ENCODE measurements at places on chromosomes 3 and 15.

GRCh38 chr15:66587749-66588148 is 22.0 kb upstream of the LCTL start:
- DNase-seq = no peak

DNA sequence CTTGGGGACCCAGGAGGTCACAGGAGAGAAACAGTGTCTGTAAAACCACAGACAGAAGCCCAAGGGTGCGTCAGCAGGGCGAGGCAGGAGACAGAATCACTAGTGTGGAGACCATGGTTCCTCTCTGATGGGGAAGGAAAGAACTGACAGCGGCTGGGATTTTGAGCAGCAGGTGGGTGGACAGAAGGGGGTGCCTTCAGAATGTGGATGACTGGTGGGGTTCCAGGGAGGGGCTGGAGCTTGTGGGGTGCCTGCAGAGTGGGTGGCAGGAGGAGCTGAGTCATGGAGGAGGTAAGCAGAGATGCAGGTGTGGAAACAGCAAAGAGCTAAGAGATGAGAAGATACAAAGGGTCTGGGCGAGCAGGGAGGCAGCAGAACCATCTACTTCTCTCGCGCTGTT is 124.2 kb downstream of the GABRB3 start:
- no peak for DNase-seq

DNA sequence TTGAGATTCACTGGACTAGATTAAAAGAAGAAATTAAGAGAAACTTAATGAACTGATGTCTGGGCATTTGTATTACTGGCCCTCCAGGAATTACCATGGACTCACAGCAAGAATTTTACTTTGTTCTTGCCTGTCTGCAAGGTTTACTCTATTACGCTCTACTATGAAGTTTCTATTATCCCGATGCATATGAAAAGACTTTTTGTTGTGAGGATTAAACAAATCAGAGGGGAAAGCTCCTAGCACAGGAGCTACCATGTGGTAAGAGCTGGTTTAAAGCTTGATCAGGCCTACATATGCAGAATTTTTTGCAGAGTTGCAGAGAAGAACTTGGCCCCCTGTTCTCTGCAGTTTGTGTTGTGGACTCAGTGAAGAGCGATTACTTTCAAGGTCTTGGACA is 61.7 kb upstream of the PTX3 start:
- DNase-seq = no peak

- no peak for DNase-seq
Observed at GRCh38 chr3:132180337-132180791, 136.8 kb upstream of the ACP3 start.

- peak; percentile 70 for DNase-seq
Observed at GRCh38 chr3:50347187-50347813, 1.8 kb upstream of the ZMYND10 start.

GRCh38 chr3:101292027-101292426 is 28.3 kb downstream of the IMPG2 start:
- DNase-seq = no peak

- DNase-seq = no peak
Observed at GRCh38 chr3:122003112-122003511, 18.9 kb downstream of the ILDR1 start.

DNA sequence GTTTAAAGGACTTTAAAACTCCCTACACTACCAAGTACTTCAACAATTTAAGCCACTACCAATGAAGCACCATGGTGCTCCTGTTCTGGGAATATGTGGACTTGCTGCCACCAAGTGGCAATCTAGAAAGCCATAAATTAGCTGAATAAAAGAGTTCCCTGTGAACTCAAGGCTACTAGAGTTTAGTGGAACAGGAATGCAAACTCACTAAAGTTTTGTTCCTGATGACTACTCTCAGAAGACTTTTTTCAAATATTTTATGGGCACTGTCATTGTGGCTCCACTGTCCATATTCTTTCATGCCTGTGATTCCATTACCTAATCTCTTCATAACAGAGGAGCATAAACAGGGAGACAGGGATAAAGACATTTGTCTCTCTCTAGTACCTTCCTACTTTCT is 63.9 kb downstream of the TMCC1 start:
- peak; percentile 95 for DNase-seq

GRCh38 chr15:85615930-85616329 is 178.8 kb downstream of the KLHL25 start:
- peak; percentile 38 for DNase-seq

DNA sequence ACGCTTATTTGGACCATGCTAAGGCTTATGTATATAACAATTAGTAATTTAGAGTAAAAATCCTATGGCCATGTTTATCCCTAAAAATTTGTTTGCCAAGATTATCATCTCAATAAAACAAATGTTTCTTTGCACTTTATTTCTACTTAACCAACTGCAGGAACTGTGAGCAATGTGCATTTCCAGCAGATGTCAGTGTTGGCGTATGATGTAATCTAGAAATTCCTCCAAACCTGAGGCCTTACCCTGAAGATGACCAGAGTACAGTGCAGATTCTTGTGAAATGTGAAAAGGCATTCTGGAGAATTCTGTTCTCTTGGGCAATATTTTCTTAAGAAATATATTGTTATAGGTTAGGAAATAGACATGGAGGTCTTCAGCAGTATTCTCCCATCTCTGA is 205.9 kb downstream of the MBNL1 start:
- DNase-seq = peak; percentile 93

GRCh38 chr15:58369956-58370355 is 61.8 kb upstream of the LIPC start:
- DNase-seq = peak; percentile 82

- DNase-seq = no peak
Observed at GRCh38 chr3:128176276-128176833, 23.1 kb downstream of the EEFSEC start.

- no peak for DNase-seq
Observed at GRCh38 chr15:66815318-66815717, 113.3 kb downstream of the SMAD6 start.

DNA sequence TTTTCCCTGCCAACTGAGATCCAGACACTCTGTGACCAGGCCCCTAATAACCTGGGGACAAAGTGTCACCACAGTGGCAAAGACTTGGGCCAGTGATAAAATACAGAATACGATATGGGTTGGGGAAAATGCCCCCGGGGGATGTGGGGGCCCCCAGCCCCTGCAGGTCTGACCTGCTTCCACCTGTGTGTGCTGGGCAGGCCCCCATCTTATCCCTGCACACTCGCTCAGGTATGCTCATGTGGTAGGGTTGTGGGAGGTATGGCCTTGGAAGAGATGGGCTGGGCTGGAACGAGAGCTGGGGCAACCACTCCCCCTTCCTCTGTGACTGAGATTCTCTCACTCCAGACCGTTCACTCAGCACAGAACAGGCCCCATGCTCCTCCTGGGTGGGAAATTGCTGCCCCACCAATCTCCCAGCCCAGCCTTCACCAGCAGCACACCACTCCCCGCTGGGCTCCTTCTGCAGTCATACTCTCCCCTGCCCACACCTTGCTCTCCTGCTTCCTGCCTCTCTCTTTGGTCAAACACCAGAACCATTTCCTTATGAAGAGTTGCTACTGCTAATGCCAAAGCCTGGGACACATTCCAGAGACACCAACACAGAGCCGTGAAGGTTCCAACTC is 9.6 kb upstream of the CPEB1 start:
- DNase-seq = no peak

DNA sequence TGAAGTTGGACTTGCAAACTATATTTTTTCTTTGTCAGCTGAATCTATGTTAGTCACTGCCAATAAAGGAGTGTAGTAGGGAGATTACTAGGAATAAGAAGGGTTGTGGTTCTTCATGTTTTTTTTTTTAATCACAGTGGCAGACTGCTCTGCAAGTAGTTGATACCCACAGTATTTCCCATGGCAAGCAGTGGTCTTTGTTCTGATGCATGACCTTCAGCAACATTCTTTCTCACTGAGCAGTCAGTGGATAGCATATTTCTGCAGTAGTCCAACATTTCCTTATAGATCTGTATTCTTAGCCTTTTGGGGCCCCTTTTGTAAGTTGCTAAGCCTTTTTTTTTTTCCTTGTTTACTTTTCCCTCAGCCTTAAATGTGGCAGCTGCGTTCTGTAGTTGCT is 151.1 kb downstream of the DOCK3 start:
- DNase-seq = no peak

All from trophoblast cell (in vitro differentiated cells and primary cell).